NK-92 treated with Interleukin-12 subunit alpha and Interleukin-12 subunit beta, amount 100 ng/mL, for 24 hours (cell line): ENCODE measurements at places on chromosomes 12 and 14.

DNA sequence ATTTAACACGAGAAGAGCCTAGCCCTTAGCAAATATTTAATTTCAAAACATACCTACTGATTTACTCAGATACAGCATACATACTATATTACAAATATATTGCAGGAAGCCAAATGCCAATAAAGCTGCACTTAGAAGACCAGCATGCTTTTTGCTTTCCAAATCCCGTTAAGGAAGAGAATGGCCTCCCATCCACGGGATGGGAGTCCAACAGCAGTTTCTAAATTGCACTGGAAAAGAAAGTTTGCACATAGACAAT lies 156.3 kb upstream of the FOXN3 start:
- DNase-seq, result no peak

DNA sequence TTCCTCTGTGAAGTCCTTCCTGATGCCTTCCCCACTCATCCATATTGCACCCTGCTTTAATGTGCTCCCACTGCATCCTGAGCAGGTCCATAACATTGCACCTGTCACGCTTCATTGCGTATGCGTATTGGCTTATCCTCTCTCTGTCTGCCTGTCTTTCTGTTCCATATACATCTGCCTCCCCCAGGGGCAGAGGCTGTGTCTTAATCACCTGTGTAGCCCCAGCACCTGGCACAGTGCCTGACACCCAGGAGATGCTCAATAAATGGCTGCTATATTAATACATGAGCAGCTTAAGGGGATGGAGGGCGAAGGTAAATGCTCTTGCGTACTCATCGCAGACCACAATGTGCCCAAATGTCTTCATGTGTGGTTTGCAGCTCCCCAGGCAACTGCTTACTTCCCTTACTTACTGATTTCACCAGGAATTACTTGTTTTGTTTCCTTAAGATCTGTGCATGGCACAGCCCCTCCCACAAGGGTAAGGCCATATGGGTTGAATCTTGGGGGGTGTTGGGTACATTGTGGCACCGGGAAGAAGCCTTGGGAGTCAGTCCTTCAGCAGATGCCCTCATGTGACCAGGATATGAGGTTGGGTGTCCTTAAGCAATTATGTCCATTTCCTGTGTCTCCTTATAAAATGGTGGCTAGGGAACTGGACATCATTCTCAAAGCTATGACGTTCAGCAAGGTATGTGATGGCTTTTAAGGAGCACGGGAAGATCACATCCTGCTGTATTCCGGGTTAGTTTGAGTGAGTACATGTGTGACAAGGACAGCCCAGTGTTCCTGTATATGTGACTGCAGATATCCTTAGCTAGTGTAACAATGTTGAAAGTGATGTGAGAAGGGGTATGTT lies 848 bp upstream of the CPNE6 start:
- no peak for DNase-seq

- DNase-seq, result no peak
Observed at GRCh38 chr14:63940387-63940786, 87.6 kb downstream of the SYNE2 start.

- DNase-seq, result no peak
Observed at GRCh38 chr14:90999299-90999698, 61.1 kb downstream of the RPS6KA5 start.

DNA sequence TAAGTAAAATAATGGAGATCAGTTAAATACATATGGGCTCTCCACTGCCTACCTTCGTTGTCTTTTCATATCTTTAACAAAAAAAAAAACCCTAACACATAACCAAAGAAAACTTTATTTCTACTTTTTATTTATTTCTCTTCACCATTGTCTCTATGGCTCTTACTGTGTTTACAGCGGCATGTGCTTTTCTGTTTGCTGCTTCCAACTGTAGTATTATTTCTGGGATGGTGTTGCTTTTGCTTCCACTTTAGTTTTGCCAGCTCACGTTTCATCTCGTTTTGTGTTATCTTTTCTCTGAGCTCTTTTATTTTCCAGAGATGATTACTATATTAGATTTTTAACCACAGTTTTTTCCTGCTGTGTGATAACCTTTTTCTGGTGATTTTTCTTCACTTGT lies 46.1 kb downstream of the KTN1 start:
- no peak for DNase-seq

- DNase-seq, result no peak
Observed at GRCh38 chr14:89813617-89814031, 140.9 kb downstream of the EFCAB11 start.

GRCh38 chr12:132427174-132427768 lies 62.7 kb upstream of the FBRSL1 start:
- no peak for DNase-seq

GRCh38 chr12:119176267-119177055 lies 2.3 kb upstream of the HSPB8 start:
- no peak for DNase-seq

- DNase-seq, result no peak
Observed at GRCh38 chr12:106021516-106021915, 117.2 kb downstream of the NUAK1 start.

DNA sequence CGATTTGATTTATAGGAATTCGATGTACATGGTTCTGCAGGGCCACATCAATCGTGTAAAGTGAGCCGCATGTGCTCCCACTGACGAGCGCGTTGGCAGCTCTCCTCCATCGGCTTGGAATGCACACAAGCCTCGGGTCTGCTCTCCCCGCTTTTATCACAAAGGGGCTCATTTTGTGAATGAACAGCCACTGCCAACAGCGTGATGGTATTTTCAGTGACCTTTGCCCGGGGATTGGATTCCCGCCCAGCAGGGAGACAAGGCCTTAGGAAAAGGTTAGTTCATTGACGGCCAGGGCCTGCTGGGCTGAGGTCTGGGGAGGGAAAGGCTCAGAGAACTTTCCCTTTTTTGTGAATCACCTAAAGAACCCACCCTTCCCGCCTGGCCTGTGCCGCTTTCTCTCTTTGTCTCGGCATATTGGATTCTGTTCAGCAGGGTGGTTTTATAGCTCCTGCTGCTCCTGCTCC lies 232.1 kb downstream of the MSRB3 start:
- no peak for DNase-seq

- no peak for DNase-seq
Observed at GRCh38 chr12:105843986-105844760, 294.6 kb downstream of the NUAK1 start.

GRCh38 chr14:101235335-101236103 lies 325.8 kb upstream of the DIO3 start:
- DNase-seq, result no peak

GRCh38 chr12:46933947-46934346 lies 108.2 kb upstream of the SLC38A4 start:
- no peak for DNase-seq

DNA sequence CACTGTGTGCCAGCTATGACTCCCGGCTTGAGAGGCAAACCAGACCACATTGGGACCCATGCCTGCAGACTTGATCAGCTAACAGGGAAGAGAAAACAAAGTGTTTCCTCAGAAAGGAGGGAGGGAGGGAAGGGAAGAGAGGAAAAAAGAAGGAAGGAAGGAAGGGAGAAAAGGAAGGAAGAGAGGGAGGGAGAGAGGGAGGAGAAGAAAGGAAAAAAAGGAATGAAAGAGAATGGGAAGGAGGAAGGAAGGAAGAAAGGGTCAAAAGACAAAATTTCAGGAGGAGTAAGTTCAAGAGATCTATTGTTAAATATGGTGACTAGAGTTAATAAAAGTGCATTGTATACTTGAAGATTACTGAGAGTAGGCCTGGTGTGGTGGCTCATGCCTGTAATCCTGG lies 18.9 kb downstream of the FIGNL2 start:
- no peak for DNase-seq
